ENCODE measurements at places on chromosomes 6 and 20.

GRCh38 chr20:62201173-62202082 is 18.6 kb downstream of the MTG2 start:
- no peak for DNase-seq

DNA sequence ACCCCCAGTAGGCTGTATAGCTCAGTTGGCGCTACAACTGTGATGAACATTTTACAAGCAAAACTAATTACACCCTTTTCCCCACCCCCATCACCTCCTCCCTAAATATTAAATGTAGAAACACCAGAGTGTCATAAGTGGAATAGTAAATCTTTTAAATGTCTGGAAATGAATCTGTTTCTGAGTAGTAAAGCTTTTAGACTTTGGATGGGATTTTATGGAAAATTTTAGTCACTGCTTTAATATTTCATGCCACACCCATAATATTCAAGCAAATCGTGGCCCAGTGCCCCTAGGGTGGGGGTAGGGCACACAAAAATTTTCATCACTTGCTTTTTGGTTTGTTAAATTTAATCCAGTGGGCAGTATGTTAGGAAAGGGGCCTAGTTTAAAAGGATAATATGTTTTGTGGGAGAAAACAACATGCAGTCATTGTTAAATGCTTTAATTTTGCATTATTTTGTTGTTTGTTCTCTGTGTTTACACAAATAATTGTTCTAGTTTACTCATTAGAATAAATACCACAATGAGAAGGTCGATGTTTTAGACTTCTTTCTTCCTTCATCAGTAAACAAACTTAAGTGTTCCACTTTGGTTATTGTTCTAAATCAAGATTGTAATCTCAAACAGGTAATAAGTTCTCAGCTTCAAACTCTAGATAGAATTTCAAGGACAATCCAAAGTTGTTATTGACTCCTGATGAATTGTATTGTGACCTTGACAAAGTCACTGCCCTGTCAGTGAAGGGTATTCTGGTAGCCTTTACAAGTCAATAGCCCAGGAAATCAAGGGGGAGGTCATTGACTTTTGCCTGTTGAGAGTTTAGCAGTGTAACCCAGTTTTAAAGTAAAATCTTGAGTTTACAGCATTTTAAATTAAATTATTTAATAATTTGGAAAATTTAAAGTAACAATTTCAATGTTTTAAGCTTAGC is 79.2 kb downstream of the CBFA2T2 start:
- DNase-seq, result no peak

- DNase-seq, result no peak
Measured at GRCh38 chr20:8133851-8134451, 1.9 kb downstream of the PLCB1 start.

DNA sequence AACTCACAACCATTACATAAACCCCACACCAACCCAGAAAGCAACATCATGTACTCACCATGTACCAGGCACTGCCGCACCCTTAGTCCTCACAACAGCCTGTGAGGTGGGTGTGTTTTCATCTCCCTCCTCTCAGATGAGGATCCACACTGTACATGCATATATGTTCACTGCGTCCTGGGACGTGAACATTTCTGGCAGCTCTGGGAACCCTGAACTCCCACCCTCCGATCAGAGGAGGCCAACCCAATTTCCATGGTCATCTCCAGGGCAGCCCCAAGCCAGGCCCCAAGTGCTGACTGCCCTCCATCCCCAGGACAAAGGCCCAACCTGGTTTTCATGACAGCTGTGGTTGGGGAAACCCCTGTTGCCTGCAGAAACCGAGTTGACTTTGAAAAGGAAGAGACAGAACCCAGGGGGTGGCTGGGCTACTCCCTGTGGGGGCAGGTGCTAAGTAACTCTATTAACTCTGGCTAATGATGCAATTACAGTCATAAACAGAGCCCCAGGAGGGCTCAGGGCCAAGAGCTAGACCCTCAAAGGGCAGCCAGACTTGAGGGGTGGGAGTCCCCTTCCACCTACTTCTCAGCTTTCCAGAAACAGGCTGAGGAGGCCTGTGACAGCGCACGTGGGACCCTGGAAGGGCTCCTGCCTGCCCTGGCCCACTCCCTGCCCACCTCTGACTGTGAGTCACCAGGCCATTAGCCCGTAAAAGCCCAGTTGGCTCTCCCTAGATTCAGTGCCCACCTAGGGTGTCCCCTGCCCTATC is 2.6 kb downstream of the TFEB start:
- DNase-seq, result no peak

DNA sequence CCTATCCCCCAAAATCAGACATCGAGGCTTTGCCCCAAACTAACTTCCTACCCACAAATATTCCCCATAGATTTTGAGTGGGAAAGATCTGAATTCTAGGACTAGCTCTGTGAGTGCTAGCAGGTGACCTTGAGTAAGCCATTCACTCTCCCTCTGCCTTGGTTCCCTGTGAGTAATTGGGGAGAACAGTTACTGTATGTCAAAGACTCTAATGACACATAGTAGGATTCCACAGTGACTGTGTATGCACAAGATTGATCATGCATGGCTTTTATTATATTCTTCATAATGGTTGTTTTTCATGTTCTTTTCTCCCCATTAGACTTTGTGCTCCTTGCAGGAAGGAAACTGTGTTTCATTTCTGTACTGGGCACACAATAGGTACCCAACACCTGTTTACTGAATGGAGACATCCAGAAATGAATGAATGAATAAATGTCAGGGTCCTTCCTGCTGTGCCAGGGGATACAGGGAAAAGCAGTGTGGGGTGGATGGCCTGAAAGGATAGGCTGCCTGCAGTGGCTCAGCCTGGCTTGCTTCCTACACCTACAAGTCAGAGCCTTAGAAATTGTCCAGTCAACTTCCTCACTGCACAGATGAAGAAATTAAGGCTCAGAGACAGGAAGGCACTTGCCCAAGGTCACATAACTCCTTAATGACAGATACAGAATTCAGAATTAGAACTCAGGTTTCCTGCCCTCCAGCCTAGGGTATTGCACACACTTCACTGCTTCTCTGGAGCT is 901 bp upstream of the TMEM151B start:
- no peak for DNase-seq

DNA sequence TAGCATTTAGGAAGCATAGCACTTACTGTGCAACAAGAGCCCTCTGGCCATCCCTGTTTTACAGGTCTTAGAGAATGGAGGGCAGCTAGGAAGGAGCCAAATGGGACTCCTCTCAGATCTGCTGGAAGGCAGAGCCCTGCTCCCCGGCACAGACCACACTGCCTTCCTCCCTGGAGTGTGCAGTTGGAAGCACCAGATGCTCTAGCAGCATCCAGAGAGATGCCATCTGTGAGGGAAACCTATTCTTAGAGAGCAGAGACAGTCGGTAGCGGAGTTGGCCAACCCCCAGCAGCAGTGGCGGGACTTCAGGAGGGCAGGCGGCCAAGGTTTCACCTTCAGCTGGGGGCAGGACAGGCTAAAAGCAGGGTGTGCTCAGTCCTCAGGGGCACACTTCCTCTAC is 16.7 kb upstream of the E2F1 start:
- no peak for DNase-seq

GRCh38 chr6:56720882-56721281 is 78.2 kb upstream of the DST start:
- no peak for DNase-seq

DNA sequence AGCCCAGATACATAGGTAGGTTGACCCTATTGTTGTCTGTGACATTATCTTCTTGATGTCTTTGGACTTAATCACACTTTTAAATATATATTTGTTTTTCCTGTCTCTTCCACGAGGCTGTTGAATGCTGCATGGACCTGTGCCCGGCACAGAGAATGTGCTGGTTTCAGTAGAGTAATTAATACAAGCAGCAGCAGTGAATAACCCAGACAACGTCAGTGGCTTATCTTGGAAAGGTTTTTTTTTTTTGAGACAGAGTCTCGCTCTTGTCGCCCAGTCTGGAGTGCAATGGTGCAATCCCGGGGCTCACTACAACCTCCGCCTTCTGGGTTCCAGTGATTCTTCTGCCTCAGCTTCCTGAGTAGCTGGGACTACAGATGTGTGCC is 108.2 kb downstream of the CDH26 start:
- DNase-seq, result no peak

GRCh38 chr20:18009116-18009515 is 40.3 kb downstream of the MGME1 start:
- DNase-seq, result no peak

DNA sequence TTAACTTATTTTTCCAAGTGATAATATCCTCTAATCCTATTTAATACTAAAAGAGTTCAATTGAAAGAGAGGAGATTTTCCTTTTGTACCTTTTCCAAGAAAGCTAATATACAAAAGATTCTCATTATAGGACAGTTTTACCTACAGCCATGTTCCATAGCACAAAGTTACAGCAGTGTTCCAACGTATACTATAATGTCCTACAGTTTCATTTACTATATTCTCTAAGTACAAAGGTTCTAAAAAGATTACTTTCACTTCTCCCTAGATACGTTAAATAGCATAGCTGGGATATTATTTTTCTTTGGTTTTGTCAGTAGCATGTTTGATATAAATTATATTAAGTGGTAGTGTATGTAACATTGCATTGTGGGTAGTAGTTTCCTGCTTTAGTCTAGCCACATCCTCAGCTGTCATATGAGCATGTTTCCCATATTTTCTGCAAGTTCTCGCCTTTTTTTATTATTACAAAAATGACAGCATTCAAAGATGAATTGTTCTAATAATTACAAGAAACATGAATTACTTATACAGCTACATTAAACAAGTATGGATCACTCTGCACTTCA is 4.4 kb upstream of the RUNX2 start:
- DNase-seq, result no peak

- DNase-seq, result no peak
Measured at GRCh38 chr6:43833223-43833995, 63.4 kb downstream of the VEGFA start.

- no peak for DNase-seq
Measured at GRCh38 chr6:15536198-15536955, 126.5 kb downstream of the DTNBP1 start.

- no peak for DNase-seq
Measured at GRCh38 chr6:159074120-159074684, 29.4 kb upstream of the TAGAP start.

- no peak for DNase-seq
Measured at GRCh38 chr6:97557355-97557754, 274.3 kb upstream of the MMS22L start.

- no peak for DNase-seq
Measured at GRCh38 chr20:51300104-51300503, 242.4 kb downstream of the NFATC2 start.

GRCh38 chr6:73943930-73944652 is 248.1 kb downstream of the CD109 start:
- no peak for DNase-seq

GRCh38 chr6:52900536-52900935 is 9.0 kb downstream of the GSTA3 start:
- no peak for DNase-seq

GRCh38 chr6:73858376-73858775 is 162.4 kb downstream of the CD109 start:
- no peak for DNase-seq
